ENCODE measurements at places on chromosomes 1 and 21.

DNA sequence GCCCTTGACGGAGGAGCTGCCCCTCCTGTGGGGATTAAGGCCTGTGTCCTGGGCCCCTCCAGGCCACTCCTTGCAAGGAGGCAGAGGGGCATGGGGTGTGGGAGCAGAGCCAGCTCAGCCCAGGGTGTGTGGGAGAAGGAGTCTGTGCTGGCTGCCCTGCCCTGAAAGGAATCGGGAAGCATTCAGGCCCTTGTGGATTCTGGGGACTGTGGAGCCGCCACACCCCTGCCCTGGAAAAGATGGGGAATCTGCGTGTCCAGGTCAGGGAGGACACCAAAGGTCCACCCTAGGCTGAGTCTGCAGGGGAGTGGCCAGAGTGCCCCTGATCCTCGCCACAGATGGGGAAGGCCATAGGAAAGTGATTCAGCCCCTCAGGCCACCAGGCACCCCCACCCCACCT is 16.5 kb upstream of the PRDM16 start:
- no peak for DNase-seq

- DNase-seq = no peak
These were observed 92.0 kb upstream of the SIM2 start for GRCh38 chr21:36606983-36607325.

- DNase-seq = no peak
These were observed 66.5 kb downstream of the ADGRL2 start for GRCh38 chr1:81867235-81867634.

- no peak for DNase-seq
These were observed 102.3 kb downstream of the TNFSF18 start for GRCh38 chr1:172948457-172948856.

- no peak for DNase-seq
These were observed 63.7 kb downstream of the SIM2 start for GRCh38 chr21:36762642-36763041.

GRCh38 chr1:22930240-22930912 is 42.3 kb downstream of the LACTBL1 start:
- DNase-seq = peak; percentile 22

GRCh38 chr1:62263814-62264353 is 55.4 kb downstream of the KANK4 start:
- no peak for DNase-seq

DNA sequence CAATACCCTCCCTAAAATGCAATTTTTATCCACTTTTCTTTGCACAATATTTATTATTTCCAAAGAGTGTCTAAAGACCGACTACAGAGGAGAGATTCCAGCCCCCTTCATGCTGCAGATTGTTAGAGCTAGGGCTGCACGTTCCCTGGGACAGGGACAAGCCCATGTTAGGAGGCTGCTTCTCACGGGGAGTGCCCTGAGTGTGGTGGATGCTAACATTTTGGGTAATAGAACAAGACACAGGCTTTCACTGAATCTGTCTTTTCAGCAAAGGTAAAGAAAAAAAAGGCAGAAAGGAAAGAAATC is 125.4 kb downstream of the RIPK4 start:
- DNase-seq = no peak

DNA sequence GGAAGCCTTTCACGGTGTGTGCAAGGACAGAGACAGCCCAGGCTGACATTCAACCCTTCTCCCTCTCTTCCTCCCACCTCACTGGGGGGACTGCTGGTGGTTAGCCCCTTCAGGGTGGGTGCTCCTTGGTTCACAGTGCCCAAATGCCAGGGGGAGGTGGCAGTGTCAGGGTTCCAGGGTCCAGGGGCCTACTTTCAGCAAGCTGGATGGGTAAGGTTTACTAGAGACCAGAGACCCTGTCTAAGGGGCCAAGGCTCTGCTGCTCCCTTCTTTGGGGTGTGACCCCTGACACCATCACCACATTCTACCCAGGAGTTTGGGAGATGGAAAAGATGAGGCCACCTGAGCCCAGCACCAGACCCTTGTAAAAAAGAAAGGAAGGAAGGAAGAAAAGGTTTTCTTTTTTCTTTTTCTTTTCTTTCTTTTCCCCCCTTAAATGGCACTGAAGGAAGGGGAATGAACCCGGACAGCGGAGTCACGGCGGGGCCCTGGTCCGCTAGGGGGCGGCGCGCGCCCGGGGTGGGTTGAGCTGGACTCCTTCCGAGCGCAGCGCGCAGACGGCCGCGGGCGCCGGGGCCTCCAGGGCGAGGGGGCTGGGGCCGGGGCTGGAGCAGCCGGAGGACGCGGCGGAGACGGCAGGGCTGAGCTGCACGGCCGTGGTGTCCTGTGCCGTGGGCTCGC is 18.8 kb downstream of the KNCN start:
- peak; percentile 31 for DNase-seq

- no peak for DNase-seq
These were observed 12.3 kb downstream of the RAB4A start for GRCh38 chr1:229283183-229283611.

DNA sequence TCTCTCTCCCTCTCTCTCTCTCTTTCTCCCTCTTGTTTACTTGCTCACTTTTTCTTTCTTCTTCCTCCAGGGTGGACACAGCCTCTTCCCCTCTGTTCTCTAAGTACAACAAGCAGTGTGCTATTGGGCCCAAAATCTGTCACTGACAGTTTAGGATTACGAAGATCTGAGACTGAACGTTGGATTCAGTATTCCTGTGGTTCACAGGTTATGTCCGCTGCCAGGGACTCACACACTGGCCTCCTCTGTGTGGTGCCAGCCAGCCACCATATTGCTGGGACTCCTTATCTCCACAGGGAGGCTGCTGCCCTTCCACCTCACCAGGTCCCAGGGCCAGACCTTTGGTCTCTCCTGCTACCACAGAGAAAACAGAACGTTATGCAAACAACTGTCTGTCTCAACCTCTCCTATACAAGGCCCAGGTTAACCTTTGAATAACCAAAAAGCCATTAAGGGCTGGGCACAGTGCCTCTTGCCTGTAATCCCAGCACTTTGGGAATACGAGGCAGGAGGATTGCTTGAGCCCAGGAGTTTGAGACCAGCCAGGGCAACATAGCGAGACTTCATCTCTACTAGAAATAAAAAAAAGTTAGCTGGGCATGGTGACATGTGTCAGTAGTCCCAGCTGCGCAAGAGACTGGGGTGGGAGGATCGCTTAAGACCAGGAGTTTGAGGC is 171.9 kb upstream of the RAB4A start:
- no peak for DNase-seq

GRCh38 chr1:81703391-81703755 is 97.4 kb upstream of the ADGRL2 start:
- DNase-seq = no peak

GRCh38 chr1:64836802-64837201 is 91.9 kb downstream of the RAVER2 start:
- no peak for DNase-seq

- DNase-seq = no peak
These were observed 47.6 kb downstream of the SPSB1 start for GRCh38 chr1:9340172-9340854.

DNA sequence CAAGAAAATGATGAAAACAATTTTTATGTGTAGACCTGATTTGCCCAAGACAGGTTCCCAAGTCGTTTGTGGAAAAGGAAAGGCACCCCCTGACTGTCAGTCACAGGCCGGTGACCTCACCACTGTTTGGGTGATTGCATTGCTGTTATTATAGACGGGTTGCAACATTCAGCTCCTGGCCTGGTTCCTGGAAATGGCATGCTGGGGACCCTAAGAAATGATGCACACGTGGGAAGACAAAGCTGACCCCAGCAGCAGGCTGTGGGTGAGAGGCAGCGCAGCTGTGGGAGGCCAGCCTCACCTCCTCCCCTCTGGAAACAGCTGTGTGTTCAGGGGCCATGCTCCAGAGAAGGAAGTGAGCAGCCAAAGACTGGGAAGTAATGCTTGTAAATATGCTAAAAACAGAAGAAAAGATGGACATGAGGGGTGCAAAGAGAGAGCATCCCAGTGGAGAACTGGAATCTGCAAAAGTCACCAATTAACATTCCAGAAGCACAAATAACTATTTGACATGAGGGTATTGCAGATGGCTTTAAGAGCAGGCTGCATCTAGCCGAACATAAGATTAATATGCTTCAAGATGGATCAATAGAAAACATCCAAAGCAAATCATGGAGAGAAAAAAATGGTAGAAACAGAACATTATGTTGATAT is 23.4 kb upstream of the ABCG1 start:
- DNase-seq = no peak

DNA sequence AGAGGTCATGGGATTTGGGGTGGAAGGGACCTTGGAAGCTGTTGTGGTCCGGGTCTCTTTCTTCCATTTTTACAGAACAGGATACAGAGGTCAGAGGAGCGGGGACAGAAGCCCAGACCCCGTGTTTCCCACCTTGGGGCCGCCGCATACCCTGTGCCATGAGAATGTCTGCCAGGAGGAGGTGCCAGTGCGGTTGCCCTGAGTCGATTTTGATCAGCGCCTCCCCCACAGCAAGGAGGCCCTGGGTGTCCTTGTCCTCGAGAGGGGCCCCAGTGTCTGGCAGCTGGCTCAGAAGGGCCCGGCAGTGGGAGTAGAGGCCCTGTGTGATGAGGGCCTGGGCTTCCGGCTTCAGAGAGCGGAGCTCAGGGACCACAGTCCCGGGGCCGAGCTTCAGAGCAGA is 12.3 kb upstream of the MMEL1 start:
- no peak for DNase-seq
